Stimulated activated CD8-positive, alpha-beta memory T cell treated with anti-CD3 and anti-CD28 coated beads, Interleukin-2, amount 100 ng/mL, for 48 hours (primary cell): ENCODE measurements at places on chromosomes 5 and 9.
A peak's percentile ranks its signal among the peaks of the same experiment; 100 is the strongest.

DNA sequence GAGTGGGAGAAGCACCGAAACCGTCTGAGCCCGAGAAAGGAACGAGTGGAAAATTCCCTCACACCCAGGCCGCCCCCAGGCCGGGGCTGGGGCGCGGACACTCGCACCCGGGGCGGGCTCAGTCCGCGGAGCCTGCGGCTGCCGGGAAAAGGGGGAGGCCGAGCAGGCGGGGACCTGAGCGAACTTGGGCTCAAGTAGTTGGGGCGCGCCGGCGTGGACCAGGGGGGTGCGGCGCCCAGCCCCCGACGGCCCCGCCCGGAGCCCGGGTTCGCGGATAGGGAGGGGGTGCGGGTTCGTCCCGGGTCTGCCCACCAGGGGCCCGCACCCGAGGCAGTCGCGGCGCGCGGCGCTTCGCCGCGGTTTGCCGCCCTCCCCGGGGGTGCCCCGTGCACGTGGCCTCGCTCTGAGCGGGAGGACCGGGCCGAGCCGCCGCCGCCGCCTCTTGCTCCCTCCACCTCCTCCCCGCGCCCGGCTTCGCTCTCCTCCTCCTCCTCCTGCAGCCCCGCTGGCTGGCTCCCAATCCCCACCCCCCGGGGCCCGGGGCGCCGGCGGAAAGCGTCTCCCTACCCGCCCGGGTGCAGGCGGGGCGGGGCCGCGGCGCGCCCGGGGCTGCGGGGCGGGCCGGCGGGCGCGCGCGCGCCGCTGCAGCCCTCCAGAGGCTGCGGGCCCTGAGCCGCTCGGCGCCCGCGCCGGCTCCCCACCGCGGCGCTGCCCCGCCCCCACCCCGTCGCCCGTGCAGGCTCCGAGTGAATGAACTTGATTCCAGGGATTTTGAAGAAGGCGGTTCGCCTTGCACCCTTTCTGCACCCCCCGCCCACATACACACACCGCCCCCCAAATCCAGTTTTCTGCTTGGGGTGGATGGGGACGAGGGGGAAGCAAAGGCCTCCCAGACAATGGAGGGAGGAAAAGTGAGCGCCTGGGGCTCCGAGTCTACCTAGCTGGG, 1.3 kb upstream of the NFIB start:
- no peak for DNase-seq

DNA sequence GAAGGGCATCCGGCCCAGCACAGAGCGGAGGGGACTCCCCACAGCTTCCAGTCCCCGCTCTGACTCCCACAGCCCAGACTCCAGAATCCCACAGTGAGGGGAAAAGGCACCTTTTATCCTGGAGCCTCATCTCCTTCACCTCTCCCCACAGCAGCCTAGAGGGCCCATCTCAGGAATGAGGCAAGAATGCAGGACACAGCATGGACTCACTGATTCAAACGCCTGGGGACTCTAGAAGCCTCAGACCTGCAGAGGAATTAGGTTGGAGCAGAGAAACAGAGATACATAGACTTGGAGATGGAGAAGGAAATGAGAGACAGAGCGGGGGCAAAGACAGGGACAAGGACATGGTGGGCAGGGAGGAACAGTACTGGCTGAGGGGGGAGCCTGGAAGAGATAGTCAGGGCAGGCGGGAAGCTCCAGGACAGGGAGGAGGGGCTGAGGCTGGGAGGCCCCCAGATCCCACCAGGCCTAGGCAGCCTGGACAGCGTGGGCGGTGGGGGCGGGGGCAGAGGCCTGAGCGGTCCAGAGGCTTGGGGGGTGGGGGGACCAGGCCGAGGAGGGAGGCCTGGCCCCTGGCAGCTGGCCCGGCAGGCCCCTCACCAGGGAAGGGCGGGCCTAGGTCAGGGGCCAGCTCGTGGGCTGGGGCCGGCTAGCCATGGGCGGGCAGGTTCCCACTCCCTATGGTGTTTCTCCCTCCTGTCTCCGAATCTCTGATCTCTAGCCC, 15.8 kb downstream of the CNTFR start:
- DNase-seq, result no peak

DNA sequence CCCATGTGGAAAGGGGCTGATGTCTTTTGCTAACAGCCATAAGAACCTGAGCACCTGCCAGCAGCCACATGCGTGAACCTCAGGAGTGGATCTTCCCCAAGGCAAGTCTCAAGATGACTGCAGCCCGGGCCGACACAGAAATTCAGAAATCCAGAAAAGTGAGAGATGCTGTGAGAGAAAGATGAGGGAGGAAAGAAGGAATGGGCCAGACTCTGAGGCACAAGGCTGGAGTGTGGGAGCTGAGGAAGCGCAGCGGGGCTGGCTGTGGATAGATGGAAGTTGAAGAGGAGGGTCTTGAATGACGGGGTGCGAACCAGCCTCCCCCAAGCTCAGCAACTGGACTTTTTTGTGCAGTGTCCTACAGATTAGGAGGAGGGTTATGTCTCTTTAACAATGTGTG, 337.8 kb downstream of the GADD45G start:
- DNase-seq, result no peak

DNA sequence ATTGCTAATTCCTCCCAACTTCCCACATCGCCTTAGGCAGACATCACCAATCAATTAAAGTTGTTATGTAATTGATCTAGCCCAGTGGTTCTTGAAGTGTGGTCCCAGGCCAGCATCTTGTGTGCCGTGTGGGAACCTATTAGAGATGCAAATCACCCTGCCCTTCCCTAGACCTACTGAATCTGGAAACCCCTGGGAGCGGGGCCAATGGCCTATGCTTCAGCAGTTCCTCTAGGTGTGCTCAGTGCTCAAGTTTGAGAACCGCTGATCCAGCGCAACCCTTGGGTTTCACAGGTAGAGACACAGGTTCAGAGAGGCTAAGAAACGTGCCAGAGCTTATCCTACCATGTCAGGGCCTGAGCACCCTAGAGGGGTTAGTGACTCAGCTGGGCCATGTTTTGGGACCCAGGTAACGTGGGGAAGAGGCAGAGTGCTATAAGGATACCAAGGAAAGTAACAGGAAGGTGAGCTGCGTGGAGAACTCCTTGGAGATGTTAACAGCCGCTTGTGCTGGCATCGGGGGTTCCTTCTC, 4.4 kb downstream of the SLC34A1 start:
- no peak for DNase-seq

DNA sequence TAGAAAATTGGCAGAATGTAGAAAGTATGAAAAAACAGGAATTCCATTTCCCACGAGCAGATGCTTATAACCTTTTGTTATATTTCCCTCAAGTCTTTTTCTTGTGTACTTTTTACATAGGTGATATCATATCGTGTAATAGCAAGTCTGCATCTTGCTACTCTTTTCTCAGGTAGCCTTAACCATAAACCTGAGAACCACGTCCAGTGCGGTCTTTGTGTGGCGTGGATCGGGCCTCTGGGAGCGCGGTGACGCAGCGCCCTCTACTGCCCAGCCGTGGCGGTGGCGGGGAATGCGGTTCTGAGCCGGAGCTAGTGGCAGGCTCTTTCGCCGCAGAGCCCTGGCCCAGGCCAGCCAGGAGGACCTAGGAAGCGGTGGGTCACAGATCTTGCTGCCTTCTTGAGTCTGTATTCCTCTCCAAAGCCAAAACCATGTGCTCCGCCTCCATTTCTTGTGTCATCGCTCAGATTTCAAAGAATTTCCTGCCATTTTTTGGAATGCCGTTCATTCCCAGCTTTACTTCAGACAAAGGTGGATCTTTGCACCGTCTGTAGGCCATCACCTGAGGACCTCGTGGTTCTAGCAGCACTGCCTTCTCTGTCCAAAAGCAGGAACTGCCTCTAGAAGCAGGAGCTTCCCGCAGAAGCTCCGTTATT, 71.9 kb downstream of the MVB12B start:
- DNase-seq, result peak; percentile 73

GRCh38 chr9:134500931-134501760, 140.5 kb upstream of the COL5A1 start:
- DNase-seq, result no peak

DNA sequence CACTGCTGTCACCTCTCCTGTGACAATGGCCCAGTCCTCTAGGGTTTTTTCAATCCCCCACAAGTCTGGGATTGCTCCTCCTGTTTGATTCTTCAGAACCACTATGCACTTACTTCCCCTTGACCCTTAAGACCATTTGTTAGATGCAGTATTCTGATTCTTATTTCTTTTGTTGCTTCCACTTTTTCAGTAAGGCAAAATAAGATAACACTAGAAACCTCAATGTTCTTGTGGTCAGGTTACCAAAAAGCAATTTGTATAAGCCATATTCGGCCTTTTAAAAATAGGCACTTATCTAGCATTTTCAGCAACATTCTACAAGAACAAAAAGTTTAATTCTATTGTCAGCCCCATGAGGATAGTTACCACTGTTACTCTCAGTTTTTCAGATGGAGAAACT, 220.0 kb downstream of the KDM4C start:
- no peak for DNase-seq
